Vagina (tissue), 2 donors: ENCODE measurements at places on chromosomes 6 and 20.

GRCh38 chr20:23459461-23460150, 6.9 kb upstream of the CST11 start:
- no peaks in the 10 kb centered on the region for H3K36me3 ChIP-seq
- DNase-seq, result no peak
- H3K4me3 ChIP-seq, result no peak overlapping the region

- DNase-seq, result no peak
- peak overlapping the region; percentile 13 for H3K27ac ChIP-seq
- H3K4me3 ChIP-seq, result no peak overlapping the region
- H3K36me3 ChIP-seq, result peaks cover 3% of the 10 kb centered on the region
Measured at GRCh38 chr6:158441716-158442215, 118.1 kb upstream of the TMEM181 start.

GRCh38 chr6:2875359-2876191, 27.5 kb downstream of the SERPINB9 start:
- no peak for DNase-seq
- peaks cover 25% of the 10 kb centered on the region for H3K4me1 ChIP-seq
- no peaks in the 10 kb centered on the region for H3K27me3 ChIP-seq
- H3K27ac ChIP-seq, result peak overlapping the region; percentile 64
- H3K4me3 ChIP-seq, result peak overlapping the region; percentile 61
- no peaks in the 10 kb centered on the region for H3K36me3 ChIP-seq

DNA sequence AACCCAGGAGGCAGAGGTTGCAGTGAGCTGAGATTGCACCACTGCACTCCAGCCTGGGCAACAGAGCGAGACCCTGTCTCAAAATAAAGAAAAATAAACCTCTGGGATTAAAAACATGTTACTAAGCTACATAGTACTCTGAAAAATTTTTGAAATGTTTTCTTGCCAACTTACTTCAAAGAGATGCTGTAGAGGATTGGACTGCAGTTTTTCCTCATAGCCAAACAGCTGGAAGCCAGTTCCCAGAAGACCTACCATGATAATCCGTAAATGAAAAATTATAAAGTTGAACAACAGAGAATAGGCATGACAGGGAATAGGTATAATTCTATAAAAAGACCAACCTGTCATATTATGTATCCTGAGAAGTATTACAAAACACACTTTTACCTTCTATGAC, 48.0 kb downstream of the RARS2 start:
- no peak for DNase-seq
- H3K36me3 ChIP-seq, result peaks cover 31% of the 10 kb centered on the region
- H3K27me3 ChIP-seq, result no peaks in the 10 kb centered on the region

- H3K36me3 ChIP-seq, result no peaks in the 10 kb centered on the region
- no peaks in the 10 kb centered on the region for H3K4me1 ChIP-seq
- H3K4me3 ChIP-seq, result peak within 1 kb of the TSS; percentile 24
- DNase-seq, result no peak
Measured at GRCh38 chr6:32589596-32590449, at the start of gene HLA-DRB1. Gene HLA-DRB1, minus strand, starts transcription at chr6:32589848. Its CDS starts 106 bp downstream, at chr6:32589742.
